Germinal center (tissue), 1 donor: ENCODE measurements at places on chromosomes 11 and 22.

GRCh38 chr11:72652873-72653630, 21.2 kb downstream of the PDE2A start:
- DNase-seq, result no peak

DNA sequence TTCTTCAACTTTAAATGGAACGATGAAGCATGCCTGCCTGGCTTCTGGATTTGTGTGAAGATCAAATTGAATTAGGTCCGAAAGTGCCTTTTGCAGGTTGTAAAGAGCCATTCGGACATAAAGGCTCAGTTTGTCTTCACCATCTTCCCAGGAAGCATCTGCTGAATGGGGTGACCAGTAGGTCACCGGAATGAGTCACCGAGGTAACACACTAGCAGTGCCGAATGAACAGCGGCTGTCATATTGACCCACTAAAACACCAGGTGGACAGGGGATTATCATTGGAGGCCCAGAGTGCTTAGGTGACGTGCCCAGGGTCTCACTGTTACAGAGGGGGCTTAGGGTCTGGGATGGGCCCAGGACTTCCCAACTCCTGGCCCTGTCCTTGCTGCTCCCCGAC, 43.1 kb upstream of the MYH9 start:
- no peak for DNase-seq

- DNase-seq, result no peak
These were observed 3.6 kb upstream of the CDC42EP1 start for GRCh38 chr22:37556710-37557109.

- DNase-seq, result no peak
These were observed 21.2 kb upstream of the IL17RA start for GRCh38 chr22:17063411-17064106.

DNA sequence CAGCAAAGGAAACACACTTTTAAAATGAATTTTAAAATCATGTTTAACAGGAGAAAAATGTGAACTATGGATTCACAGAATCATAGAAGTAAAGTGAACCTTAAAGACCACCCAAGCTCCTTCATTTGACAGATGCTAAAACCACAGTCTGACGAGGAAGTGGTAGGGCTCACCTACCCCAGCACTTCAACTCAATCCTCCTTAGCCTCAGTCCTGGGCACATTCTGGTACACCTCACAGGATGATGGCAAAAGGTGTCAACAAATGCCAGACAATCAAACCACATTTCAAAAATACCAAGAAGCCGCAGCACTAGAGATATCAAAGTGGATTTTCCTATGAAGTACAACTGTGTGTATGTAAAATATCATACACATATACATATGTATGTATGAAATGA, 43.1 kb downstream of the PITPNB start:
- DNase-seq, result no peak

DNA sequence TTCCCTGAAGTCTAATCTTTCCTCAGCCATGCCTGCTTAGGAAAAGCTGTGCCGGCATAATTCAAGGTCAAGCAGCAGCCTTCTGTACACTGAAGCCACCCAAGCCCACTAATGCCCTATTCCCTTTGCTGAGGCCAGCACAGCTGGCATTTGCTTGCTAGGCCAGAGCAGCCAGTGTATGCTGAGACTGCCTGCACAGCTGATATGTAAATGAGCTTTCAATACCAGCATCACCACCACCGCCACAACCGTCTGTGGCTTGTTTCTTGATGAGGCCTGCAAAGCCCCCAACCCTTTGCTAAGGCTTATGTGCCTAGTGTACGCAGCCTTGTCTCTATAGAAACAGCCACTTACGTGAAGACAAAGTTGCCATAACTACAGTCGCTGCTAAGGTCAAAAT, 56.3 kb upstream of the TNRC6B start:
- no peak for DNase-seq

DNA sequence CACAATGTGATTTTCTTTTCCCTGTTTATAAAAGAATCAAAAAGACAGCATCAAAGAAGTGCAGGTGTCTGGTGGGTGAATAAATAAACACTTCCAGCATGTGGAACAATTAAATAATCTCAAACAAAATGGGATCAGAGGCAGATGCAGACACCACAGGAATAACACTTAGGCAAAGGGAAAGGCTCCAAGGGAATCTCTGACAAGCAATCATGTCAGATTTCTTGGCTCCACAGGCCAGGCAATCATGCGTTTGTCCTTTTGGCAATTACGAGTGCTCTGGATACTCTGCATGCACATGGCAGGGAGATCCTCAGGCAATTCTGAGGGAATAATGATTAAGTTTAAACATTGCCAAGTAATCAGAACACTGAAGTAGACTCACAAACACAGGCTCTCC, 403.5 kb upstream of the LUZP2 start:
- no peak for DNase-seq

GRCh38 chr11:129458756-129459535, 83.3 kb downstream of the BARX2 start:
- no peak for DNase-seq

- DNase-seq, result peak; percentile 44
These were observed 19.1 kb downstream of the SYT13 start for GRCh38 chr11:45267052-45267451.

GRCh38 chr11:57240757-57241156, 3.7 kb upstream of the APLNR start:
- DNase-seq, result no peak

- DNase-seq, result no peak
These were observed 10.9 kb downstream of the TMPRSS5 start for GRCh38 chr11:113695207-113695606.

GRCh38 chr11:34145073-34145472, 39.6 kb downstream of the NAT10 start:
- no peak for DNase-seq

- DNase-seq, result no peak
These were observed 15.9 kb downstream of the ADAMTS15 start for GRCh38 chr11:130464291-130464812.

- no peak for DNase-seq
These were observed 92.0 kb upstream of the KCNQ1OT1 start for GRCh38 chr11:2791521-2792380.

DNA sequence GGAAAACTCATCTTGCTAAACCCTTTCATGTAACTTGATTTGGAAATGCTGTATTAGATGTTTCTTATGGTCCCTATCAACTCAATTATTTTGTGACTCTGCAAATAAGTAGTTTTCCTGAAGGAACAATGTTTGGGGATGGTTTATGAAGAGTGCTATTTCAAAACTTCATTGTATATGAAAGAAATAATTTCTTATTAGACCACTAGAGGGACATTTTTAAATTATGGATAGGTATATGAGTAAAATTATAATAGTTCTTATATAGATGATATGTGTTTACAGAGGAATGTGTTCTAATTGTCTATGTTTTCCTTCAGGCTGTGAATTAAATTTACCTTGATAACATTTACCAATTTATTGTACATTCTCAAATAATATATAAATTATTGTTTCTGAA, 509.4 kb upstream of the RAG2 start:
- no peak for DNase-seq

DNA sequence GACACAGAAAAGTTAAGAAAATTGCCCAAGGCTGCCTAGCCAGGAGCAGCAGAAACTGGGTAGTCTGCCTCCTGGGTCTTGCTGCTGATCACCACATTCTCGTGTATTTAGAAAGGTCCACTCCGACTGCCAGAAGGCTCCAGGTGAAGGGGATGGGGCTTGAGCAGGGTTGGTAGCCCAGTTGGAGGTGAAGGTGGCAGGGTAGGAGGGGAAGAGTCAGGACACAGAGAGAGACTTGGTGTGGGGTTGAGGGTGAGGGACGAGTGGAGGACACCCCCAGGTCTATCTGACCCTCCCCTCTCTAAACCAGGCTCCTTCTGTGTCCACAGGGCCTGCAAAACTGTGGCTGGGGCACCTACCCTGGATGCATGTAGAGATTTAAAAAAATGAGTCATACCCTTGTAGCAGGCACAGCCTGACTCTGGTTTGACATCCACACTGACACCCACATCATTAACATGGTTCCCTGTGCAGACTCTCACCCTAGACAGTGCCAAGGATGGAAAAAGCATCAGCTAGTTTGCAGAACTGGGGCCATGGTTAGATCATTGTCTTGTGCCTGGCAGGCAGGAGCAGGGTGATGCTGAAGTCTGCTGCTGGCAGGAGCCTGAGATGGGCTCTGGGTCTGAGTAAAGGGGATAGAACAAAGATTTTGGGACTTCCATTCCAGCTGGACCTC, 273.2 kb downstream of the TENM4 start:
- DNase-seq, result no peak

- no peak for DNase-seq
These were observed 115.9 kb downstream of the CEP164 start for GRCh38 chr11:117443266-117444186.
